NCI-H187 (cell line): ENCODE measurements at places on chromosomes 4 and X.
A peak's percentile ranks its signal among the peaks of the same experiment; 100 is the strongest.

DNA sequence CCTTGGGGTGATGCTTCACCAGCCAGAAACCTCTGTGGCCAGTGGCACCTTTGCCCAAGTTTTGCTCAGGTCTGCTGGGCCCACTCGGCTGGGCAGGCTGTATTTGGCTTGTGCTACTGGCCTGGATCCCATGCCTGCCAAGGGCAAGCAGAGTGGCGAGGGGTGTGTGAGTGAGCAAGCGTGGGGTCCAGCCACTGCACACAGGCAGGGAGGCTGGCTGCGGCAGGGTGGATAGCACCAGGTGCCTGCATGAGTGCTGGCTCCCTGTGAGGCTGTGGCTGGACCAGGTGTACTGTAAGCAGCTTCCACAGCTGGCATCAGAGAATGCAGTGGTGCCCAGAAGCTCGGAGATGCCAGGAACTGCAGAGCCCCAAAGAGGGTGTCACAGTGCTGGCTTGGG lies 478.5 kb downstream of the STPG2 start:
- no peak for DNase-seq

GRCh38 chrX:84956304-84956703 lies 47.4 kb upstream of the APOOL start:
- DNase-seq, result no peak

DNA sequence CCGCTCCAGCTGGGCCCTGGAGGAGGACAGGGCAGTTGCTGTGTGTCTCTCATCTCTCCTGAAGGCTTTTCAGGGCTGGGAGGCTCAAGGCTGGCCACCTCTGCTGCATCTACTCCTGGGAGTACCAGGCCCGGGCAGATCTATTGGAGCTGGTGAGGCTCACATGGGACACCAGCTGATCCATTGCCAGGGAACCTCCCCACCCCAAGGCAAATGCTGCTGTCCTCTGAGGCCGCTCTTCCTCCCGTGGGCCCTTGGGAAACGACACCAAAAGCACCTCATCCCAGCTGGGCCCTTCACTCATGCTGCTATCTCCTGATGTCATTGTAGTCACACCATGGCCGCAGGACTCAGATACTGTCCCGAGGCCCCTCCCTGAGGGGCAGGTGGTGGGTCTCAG lies 3.6 kb downstream of the UBL4A start:
- DNase-seq, result no peak

GRCh38 chrX:73214426-73215094 lies at the start of gene NAP1L2:
TSS of gene NAP1L2 (minus strand) at chrX:73214851. CDS start at chrX:73214492, 359 bp downstream.
- no peak for DNase-seq

- no peak for DNase-seq
Observed at GRCh38 chr4:150681063-150681462, 99.1 kb downstream of the MAB21L2 start.

DNA sequence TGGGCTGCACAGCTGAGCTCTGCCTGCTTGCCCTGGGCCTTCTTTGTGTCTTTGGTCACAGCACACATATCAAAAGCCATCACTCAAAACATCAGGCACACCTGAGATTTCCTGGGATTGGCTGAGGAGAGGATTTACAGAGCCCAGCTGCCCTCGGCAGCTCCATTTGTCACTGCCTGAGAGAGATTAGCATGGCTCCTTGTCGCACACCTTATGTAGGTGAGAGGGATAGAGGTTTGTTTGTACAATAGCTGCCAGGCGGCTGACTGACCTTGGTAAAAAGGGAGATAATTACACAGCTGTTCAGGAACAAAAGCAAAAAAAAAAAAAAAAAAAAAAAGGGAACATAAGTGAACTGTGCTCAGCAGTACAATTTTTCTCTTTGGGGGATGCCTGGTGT lies 63.2 kb downstream of the MGST2 start:
- DNase-seq, result peak; percentile 43

- peak; percentile 81 for DNase-seq
Observed at GRCh38 chr4:82780752-82781231, 17.8 kb downstream of the SCD5 start.

- no peak for DNase-seq
Observed at GRCh38 chr4:15586066-15586465, 69.1 kb downstream of the FBXL5 start.

GRCh38 chr4:52263607-52264006 lies 212.5 kb downstream of the SPATA18 start:
- no peak for DNase-seq

- no peak for DNase-seq
Observed at GRCh38 chrX:39456894-39457604, 640.7 kb downstream of the BCOR start.

GRCh38 chrX:45540181-45540580 lies 339.5 kb upstream of the DIPK2B start:
- DNase-seq, result no peak

GRCh38 chr4:1375051-1375721 lies 28.2 kb downstream of the UVSSA start:
- DNase-seq, result no peak

GRCh38 chrX:47456080-47456479 lies 26.9 kb downstream of the ZNF41 start:
- DNase-seq, result no peak

- no peak for DNase-seq
Observed at GRCh38 chrX:86830685-86831084, 682.4 kb downstream of the DACH2 start.

GRCh38 chr4:139038874-139039443 lies 23.4 kb downstream of the NOCT start:
- DNase-seq, result no peak

DNA sequence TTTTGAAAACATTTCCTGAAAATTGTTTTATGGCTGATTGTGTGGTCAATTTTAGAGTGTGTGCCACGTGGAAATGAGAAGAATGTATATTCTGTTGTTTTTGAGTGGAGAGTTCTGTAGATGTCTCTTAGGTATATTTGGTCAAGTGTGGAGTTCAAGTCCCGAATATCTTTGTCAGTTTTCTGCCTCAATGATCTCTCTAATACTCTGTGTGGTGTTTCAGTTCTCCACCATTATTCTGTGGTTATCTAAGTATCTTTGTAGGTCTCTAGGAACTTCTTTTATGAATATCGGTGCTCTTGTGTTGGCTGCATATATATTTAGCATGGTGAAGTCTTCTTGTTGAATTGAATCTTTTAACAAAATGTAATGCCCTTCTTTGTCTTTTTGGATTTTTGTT lies 113.3 kb downstream of the LINC00632 start:
- DNase-seq, result no peak

- DNase-seq, result no peak
Observed at GRCh38 chrX:43718956-43719355, 62.9 kb downstream of the MAOA start.

DNA sequence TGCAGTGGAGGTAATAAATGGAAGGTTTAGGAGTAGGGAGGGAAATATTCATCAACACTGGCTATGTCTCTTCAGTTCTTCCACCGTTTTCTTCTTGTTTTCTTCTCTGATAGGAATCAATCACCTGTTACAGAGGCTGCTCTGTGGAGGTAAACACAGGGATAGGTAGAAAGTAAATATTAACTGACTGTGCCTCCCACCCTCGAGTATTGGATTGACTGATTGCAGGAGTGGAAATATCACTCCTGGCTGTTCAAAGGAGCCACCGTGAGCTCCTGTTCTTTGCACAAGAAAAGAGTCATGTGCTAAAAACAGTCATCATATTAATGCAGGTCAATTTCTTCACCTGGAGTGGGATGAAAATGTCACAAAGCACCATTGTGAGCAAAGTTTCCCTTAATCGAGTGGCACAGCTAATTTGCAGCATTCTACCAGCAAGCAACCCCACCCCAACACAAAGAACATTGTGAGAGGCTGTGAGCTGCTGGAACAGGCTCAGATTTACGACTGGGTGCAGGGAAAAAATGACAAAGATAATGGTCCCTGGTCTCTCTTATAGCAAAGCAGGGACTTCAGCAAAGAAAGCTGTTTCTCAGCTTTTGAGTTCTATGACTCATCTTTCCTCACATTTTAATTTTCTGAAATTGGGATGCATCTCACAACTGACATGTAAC lies 113.7 kb upstream of the TSPAN5 start:
- no peak for DNase-seq

DNA sequence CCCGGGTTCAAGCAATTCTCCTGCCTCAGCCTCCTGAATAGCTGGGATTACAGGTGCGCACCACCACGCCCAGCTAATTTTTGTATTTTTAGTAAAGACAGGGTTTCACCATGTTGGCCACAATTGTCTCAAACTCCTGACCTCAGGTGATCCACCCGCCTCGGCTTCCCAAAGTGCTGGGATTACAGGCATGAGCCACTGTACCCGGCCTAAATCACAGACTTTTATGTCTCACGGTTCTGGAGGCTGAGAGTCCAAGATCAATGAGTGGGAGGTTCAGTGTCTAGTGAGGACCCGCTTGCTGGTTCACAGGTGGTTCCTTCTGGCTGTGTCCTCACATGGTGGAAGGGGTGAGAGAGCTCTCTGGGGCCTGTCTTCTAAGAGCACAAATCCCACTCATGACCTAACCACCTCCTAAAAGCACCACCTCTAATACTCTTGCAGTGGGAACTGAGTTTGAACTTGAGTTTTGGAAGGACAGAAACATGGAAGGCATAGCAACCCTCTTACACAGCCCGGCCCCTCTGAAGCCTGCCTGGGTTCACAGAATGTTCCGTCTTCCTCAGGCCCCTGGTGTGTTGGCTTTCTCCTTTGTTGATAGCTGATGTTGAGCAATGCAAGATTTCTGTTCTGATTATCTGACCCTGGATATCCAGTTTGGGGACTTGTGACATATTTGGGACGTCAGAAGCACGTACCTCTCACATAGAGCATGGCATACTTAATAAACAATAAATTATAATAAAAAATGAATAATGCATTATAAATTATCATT lies 1.9 kb upstream of the AKAP17A start:
- DNase-seq, result no peak

- no peak for DNase-seq
Observed at GRCh38 chr4:25879091-25879584, 16.4 kb upstream of the SEL1L3 start.

DNA sequence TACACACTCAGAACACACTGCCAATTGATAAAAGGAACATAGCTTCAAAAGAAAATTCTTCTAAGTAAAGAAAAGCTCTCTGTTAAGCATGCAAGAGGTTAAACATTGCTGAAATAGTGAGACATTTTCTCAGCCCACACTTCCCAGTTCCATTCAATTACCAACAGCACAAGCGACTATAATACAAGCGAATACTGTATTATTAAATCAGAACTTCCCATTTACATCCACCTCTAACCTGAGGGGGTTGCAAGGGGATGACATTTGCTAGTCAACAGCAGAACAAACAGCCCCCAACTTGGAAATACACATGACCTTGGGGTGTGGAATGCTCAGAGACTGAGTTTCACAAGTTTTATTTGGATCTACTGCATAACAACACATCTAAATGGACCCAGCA lies 1.1 kb downstream of the FSTL5 start:
- DNase-seq, result no peak

- no peak for DNase-seq
Observed at GRCh38 chrX:25131055-25131454, 115.3 kb upstream of the ARX start.

DNA sequence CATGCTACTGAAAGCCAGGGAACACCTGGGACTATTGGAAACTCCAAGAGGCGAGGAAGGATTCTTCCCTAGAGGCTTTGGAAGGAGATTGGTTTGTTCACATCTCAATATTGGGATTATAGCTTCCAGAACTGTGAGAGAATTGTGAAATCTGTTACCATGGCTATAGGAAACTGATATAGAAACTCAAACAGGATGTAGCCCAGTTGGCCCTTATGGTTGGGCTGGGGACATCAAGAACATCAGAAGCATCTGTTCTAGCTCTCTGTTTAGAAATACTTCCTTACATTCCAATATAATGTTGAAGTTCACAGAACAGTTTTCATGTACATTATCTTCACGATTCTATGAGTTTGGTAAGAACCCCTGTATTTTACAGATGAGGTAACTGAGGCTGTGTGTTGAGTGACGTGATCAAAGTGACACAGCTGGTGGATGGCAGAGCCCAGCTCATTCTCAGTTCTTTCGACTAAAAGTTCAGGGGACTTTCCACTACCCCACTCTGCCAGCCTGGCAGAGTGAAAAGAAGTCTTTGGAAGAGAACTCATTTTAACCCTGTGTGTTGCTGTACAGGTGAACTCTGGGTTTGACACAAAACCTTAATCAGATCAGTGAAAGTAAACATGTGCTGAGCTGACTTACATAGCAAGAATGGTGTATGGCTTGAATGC lies 183.0 kb downstream of the GBA3 start:
- no peak for DNase-seq

GRCh38 chr4:6886886-6887285 lies 22.7 kb upstream of the TBC1D14 start:
- no peak for DNase-seq

DNA sequence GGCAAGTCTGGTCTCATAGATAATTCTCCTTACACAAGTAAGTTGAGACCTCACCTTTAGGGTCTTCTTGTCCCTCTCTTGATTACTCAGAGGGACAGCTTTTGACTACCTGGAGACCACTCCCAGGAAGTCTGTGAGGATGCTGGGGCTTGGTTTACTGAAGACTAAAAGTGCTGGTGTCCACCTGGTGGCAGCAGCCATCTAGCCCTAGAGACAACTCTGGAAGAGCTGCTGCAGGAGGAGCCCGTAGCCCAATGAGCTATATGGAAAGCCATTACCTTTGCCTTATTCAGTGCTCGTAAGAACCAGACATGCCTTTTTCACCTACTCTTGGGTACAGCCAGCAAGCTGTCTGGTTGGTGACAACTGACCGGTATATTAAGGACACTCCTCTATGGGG lies 7.3 kb downstream of the FGFBP2 start:
- no peak for DNase-seq

- DNase-seq, result no peak
Observed at GRCh38 chrX:74514384-74514783, 93.1 kb downstream of the SLC16A2 start.

DNA sequence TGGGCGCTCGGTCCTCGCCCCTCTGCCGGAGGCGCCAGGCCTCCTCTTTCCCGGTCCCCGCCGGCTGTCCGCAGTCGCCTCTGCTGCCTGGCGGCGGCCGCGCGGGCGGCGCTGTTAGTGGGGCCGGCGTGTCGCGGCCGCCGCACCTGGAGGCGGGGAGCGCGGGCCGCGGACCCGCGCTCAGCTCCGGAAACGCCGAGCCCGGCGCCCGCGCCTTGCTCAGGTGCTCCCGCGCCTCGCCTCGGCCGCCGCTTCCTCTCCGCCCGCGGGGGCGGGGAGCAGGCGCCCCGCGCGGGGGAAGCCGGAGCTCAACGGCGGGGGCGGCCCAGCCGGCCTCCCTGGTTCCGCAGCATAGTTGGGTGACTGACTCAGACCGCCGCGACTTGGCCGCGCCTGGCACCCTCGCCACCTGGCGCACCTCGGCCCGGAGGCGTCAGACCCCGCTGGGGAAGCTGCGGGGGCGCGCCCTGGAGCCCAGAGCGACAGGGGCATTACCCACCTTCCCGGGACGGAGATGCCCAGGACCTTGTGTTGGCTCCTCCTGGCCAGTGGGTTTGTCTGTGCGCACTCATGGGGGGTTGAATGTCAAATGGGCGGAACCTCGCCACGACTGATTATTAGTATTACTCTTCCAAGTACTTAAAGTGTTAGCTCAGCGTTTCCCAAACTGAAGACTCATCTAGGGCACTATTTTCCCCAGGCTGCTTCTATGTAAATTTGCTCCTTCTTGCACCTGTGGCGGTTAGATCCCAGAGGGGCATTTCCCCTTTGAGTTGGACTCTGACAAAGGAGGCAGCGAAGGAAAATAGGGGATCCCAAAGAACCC lies at the start of gene ARAP2:
Gene ARAP2, minus strand, starts transcription at position 258 of the 826 bp plus-strand sequence. CDS start 15,028 bp downstream, outside the sequence.
- DNase-seq, result peak; percentile 2

- DNase-seq, result no peak
Observed at GRCh38 chr4:37968747-37969146, 8.5 kb downstream of the PTTG2 start.

- DNase-seq, result no peak
Observed at GRCh38 chr4:14787894-14788293, 214.4 kb upstream of the CPEB2 start.
